ENCODE measurements at places on chromosomes 16 and 17.
A peak's percentile ranks its signal among the peaks of the same experiment; 100 is the strongest.

- DNase-seq, result no peak
- no peak overlapping the region for H3K4me3 ChIP-seq
- peaks cover 40% of the 10 kb centered on the region for H3K4me1 ChIP-seq
- H3K27ac ChIP-seq, result no peak overlapping the region
- H3K36me3 ChIP-seq, result peaks cover 3% of the 10 kb centered on the region
- no peaks in the 10 kb centered on the region for H3K27me3 ChIP-seq
These were observed 19.6 kb upstream of the RIPOR1 start for GRCh38 chr16:67509016-67509415.

DNA sequence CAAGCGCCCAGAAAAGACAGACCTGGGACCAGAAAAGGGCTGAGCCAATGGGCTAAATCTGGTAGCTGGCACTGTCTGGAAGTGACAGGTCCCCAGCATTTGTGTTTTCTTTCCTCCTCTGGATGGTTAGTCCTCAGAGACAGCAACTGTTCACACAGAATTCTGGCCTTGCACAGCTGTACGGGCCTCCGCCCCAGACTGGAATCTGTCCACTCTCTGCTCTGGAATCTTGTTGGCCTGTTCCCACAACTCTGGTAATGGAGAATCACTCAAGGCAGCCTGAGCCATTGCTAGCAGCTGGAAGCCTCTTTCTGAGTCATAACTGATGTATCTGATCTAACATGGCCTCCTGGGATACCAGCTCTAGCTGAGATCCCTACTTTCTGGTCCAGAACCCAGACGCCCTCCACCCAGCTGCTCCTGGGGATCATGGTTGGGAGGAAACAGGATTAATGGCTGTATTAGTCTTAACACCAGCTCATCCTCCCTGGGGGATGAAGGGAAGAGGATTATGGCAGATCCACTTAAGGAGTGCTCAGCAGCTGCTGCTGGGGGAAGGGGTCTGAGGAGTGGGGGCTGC lies 9.1 kb downstream of the ZNF668 start:
- no peak for DNase-seq
- H3K4me1 ChIP-seq, result peaks cover 35% of the 10 kb centered on the region
- peak overlapping the region; percentile 29 for H3K4me3 ChIP-seq
- H3K27ac ChIP-seq, result no peak overlapping the region
- H3K36me3 ChIP-seq, result peaks cover 21% of the 10 kb centered on the region

GRCh38 chr17:36506831-36507230 lies 20.4 kb downstream of the ZNHIT3 start:
- no peak for DNase-seq
- H3K27me3 ChIP-seq, result no peaks in the 10 kb centered on the region
- no peaks in the 10 kb centered on the region for H3K4me1 ChIP-seq
- H3K27ac ChIP-seq, result no peak overlapping the region
- peaks cover 50% of the 10 kb centered on the region for H3K36me3 ChIP-seq

- H3K4me3 ChIP-seq, result no peak overlapping the region
- DNase-seq, result no peak
- H3K27ac ChIP-seq, result no peak overlapping the region
- H3K27me3 ChIP-seq, result no peaks in the 10 kb centered on the region
- no peaks in the 10 kb centered on the region for H3K36me3 ChIP-seq
- H3K4me1 ChIP-seq, result no peaks in the 10 kb centered on the region
These were observed 387.3 kb upstream of the CDH11 start for GRCh38 chr16:65509172-65509571.

DNA sequence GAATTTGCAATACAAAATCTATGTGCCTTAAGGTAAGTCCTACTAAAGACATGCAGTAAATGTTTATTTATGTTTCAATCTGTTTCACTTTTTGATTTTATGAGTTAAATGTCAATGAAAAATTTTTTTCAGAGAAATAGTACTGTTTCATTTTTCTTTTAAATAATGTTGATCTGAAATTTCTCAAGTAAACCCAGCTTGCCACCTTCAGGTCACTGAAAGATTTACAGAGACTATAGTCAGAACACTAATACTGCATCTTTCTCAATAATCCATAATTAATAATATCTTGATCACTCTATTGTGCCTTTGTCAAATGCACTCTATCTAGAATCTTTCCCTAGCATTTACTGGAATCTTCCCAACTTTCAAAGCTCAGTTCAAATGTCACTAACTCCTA lies 6.5 kb upstream of the DHX40 start:
- no peak overlapping the region for H3K27ac ChIP-seq
- no peaks in the 10 kb centered on the region for H3K27me3 ChIP-seq
- no peaks in the 10 kb centered on the region for H3K4me1 ChIP-seq
- no peak overlapping the region for H3K4me3 ChIP-seq
- H3K36me3 ChIP-seq, result no peaks in the 10 kb centered on the region
- DNase-seq, result no peak
